ENCODE measurements at places on chromosomes 5 and 9.
A peak's percentile ranks its signal among the peaks of the same experiment; 100 is the strongest.

DNA sequence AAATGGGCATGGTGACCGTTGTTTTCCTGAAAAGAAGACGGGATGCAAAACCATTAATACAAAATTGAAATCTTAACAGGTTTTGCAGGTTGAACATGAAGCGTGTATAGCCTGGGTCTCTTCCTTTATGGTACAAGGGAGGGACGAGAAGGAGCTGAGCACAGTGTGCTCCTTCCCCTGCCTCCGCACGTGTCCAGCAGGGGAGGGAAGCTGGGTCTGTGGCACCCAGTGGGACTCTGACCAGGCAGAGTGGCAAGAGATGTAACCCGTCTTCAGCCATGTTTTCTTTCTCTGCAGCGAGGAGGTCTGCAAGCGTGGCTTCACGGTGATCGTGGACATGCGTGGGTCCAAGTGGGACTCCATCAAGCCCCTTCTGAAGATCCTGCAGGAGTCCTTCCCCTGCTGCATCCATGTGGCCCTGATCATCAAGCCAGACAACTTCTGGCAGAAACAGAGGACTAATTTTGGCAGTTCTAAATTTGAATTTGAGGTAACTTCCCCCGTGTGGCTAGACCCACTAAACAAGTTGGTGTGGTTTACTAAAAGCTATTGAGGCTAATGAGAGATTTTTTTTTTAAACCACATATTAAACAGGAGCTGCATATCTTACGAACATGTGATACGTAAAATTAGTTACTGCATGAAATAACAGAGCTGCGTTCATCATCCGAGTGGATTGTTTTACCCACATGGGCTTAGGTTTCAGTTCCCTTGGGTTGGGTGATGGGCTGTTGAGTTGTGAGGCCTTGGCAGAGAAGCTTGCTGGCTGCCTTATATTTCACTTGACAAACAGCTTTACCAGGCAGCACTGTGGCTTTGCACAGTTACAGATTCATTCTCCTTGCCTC is 143.7 kb downstream of the TRIO start:
- no peak for DNase-seq

- DNase-seq: no peak
Measured at GRCh38 chr9:131693651-131694597, 46.0 kb downstream of the RAPGEF1 start.

DNA sequence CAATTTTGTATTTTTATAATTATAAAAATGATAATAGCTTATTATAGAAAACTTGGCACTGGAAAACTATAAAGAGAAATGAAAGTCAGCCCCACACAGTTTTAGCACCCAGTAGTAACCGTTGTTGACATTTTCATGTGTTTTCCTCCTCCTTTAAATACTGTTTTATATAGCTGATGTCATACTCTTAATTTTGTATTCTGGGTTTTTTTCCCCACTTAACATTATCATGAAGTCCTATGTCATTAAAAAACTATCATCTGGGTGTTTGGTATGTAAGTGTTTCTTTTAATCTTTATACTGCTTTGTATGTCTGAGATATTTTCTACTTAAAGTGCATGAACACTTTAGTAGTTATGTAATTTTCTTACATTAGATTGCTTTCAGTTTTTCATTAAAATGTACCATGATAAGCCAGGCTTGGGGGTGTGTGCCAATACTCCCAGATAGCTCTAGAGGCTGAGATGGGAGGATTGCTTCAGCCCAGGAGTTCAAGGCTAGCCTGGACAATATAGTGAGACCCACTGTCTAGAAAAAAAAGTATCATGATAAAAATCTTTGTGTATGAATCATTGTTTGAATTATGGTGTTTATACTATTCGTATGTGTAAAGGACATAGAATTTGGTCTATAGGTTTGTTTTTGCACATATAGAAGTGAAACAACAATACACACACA is 2.7 kb downstream of the RAD50 start:
- no peak for DNase-seq

- no peak for DNase-seq
Measured at GRCh38 chr5:152534641-152535040, 129.6 kb upstream of the NMUR2 start.

DNA sequence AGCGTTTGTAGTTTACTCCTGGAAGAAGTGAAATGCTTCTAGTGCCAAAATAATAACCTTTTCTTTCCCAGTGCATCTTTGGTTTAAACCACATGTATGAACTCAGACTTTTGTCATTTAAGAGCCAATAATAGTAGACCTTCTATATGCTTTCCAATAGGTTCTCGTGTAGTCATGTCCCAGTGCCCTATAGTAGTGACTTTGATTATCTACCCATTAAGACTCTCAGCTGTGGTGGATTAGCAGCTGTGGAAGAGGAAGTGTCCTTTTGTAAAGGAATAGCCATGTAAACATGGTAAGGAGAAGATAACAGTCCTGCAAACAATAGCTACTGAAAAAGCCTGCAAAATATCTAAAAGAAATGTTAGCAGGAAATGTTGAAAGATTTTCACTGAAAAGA is 765.3 kb downstream of the MTRR start:
- DNase-seq: no peak

GRCh38 chr9:3732077-3733038 is 206.6 kb upstream of the RFX3 start:
- peak; percentile 68 for DNase-seq

- no peak for DNase-seq
Measured at GRCh38 chr5:179904463-179905160, 3.1 kb downstream of the TBC1D9B start.

DNA sequence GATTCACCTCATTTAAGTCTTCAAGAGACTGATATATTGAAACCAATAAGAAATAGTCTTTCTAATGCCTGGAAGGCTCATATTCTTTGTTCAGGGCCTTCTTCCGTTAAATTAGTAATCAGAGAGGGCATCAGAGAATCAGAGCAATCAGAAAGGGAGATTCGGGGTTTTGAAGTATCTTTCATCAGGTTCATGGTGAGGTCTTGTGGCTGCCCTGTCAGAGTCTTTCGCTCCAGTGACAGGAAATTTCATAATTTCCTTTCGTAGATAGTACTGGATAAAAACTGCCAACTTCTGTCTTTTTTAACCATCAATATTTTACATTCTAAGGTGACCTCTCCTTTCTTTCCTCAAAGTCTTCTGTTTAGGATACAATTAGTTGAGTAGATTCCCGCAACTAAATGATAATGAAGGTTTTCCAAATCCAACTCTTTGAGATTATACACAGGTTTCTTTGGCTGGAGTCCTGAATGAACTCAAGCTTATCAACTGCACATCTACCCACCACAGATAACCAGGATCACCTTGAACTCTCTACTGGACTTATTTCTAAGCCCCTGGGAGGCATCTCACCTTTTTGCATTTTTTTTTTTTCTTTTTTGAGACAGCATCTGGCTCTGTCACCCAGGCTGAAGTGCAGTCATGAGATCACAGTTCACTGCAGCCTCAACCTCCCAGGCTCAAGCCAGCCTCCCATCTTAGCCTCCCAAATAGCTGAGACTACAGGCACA is 5.5 kb downstream of the IL31RA start:
- no peak for DNase-seq

- DNase-seq: no peak
Measured at GRCh38 chr5:96876292-96876850, at the start of gene ERAP2. Gene ERAP2 (plus strand): TSS chr5:96876500. CDS start chr5:96879686, 3,186 bp downstream.

DNA sequence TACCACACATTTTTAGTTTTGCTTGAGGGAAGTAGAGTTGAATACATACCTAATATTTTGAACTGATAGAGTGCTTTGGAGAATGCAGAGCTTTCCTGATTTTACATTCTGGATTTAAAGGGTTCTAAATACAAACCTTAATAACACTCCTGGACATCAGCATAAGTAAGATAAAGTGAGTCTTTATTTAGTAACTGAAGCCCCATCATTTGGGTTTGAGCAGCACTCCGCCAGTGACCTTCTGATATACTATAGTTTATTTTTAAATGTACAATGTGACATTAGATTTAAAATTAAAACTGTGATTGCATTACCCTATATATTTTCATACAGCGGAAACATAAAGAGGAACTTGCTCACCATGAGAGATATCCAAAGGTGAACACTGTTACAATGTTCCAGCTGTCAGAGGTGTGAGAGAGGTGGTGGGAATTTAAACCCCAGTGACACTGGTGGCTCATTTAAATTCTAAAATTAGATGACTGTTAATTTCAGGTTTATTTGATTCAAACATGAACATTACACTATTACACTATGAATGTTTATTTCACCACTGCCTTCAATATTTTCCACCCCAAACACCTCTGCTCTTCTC is 203.0 kb upstream of the PCSK5 start:
- no peak for DNase-seq

GRCh38 chr5:141493500-141494422 is 4.9 kb downstream of the PCDHGC5 start:
- no peak for DNase-seq

DNA sequence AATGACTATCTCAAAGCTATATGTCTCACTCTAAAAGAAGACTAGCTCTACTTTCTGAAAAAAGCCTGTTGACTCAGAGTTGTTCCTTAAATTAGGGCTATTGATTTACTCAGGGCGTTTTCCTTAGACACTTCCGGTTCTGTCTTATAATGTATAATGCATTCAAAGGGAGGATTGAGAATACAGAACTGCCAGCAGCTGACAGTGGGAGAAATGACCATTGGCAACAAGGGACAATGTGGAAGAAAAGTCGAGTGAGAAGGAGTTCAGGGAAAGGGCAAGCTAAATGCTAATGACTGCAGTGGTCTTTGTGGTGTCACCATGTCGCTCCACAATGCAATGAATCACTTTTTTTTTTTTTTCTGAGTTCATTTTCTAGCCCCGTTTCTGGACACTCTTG is 65.7 kb upstream of the ANKH start:
- DNase-seq: no peak

DNA sequence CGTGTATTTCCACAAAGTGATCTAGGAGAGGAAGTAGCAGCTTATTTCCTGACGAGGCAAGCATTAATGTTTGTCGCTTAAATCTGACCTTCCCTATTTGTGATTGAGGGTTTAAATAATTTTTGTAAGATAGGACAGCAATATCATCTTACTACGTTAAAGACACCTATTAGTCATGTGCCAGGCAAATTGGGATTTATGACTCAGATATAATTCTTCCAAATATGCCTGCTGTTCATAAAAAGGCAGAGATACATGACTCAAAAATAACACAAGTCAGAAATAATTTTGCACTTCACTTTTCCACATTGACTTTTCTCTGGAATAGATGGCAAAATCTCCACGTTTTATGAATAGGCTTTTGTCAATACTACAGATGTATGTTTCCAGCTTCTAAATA is 43.0 kb upstream of the CDH12 start:
- DNase-seq: no peak

- no peak for DNase-seq
Measured at GRCh38 chr5:87579678-87580077, 166.9 kb upstream of the CCNH start.

GRCh38 chr9:73131461-73131860 is 20.2 kb upstream of the ANXA1 start:
- no peak for DNase-seq

DNA sequence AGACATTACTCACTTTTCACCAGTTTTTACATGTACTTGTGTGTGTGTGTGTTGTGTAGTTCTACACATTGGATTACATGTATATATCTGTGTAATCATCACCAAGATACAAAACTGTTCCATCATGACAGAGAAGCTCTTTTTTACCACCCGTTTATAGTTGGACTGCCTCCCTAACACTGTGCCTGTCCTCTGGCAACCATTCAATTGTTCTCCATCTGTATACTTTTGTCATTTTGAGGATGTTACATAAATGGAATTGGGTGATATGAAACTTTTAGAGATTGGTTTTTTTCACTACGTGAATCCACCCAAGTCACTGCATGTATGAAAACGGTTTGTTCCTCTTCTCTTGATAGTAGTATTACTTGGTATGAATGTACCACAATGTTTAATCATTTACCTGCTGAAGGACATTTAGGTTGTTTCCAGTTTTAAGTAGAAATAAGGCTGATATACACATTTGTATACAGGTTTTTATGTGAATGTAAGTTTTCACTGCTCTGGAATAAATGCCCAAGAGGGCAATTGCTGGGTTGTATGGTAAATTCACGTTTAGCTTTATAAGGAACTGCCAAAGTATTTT is 126.2 kb downstream of the MAPKAP1 start:
- no peak for DNase-seq

DNA sequence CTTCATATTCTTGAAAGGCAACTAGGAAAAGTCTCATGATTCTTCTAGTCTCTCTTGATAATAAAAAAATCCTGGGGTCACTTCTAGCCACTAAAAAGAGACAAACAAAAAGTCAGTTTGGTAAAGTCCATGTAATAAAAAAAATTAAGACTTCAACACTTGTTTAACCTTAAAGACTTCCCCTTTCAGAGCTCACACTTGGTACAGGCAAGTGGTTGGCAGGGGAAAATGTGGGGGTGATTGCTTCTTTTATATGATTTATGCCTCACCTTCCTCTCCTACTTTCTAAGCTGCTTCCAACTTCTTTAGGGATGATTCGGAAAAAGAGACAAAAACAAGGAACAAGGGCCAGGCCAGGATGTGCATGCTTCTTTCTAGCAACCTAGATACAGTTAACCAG is 5.1 kb upstream of the ERCC6L2 start:
- DNase-seq: no peak

DNA sequence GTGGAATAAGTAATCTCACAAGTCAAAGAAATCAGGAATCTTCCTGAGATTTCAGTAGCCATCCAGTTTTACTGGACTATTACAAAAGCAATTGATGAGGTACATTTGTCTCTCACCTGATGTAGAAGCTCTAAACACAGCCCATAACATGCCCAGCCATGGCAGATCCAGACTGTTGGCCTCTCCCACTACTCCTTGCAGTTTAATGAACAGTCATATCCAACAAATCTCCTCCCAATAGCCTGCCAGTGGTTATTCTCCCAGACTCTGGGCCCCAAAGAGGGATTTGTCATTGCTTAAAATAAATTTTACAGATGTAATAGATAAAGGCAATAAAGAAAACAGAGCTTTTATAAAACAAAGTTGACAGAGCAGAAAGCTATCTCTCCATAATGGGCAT is 80.8 kb downstream of the ZNF608 start:
- DNase-seq: no peak

DNA sequence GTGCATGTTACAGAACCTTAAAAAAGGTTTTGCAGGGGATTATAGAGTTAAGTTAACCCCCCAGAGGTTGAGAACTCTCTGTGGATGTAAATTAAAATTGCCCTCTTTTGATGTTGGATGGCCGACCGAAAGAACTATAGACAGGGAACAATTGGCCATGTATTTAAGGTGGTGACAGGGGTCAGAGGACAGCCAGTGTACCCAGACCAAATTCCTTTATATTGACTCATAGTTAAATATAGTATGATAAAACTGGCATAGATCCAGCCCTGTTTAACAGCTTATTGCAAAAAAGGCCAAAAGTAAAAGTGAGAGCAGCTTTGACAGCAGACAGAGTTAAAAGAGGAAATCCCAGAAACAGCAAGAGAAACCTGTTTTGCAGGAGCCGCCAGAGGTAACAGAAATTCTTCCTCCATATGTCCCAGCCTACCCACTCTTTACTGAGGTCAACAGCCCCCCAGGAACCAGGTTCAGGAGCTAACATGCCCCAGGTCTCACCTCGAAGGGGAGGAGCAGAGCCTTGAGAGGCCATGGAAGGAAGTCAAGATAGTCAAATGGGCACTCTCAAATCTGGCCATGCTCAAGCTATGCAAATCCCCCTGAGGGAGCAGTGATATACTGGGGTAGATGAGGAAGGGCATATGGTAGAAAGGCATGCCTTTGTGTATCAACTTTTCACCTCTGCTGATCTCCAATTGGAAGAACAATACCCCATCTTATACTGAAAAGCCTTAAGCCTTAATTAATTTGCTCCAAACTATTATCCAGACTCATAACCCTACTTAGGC is 156.4 kb upstream of the COX7C start:
- DNase-seq: no peak

- peak; percentile 98 for DNase-seq
Measured at GRCh38 chr5:5340206-5340729, 82.2 kb upstream of the ICE1 start.

- no peak for DNase-seq
Measured at GRCh38 chr5:139806111-139806510, 10.5 kb downstream of the PSD2 start.

Data from skeletal muscle cell (primary cell).